ELF-1 (cell line): ENCODE measurements at places on chromosomes 3 and 15.

DNA sequence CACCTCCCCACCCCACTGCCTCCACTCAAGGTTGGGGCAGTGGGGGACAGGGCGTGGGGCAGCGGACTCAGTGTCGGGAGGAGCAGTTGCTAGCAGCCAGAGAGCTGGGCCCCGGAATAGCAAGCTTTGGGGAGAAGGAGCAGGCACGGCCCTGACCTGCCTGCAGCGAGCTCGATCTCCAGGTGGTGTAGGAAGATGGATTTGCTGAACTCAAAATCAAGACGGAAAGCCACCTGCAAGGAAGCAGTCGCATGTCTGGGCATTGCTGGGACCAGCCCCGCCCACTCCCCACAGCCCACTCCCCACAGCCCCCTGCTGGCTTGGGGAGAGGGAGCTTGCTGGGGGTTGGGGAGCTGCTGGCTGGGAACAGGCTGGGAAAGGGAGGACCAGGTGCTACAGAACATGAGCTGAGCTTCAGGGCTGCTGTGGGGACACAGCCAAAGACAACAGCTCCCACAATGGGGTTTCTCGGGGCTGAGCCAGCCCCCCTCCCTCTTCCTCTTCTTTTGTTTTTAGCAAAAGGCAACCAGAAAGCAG lies 38.0 kb downstream of the FEM1B start:
- no peak for DNase-seq

DNA sequence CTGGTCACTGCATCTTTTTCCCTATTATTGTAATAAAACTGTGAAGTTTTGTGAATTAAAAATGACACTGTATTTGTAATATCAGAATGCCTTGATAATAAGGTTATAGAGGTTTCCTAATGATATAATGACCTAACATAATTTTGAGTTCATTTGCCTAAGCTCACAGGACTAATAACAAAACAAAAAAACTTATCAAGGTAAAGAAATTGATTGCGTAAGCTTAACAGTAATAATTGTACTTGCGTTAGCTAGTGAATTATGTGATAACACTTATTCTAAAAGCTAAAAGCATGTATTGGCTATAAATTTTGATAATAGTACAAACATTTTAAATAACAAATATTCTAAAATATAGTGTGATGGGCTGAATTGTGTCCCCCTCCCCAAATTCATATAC lies 112.6 kb downstream of the LEKR1 start:
- no peak for DNase-seq

- no peak for DNase-seq
Observed at GRCh38 chr3:66795365-66795764, 202.7 kb upstream of the KBTBD8 start.

- peak; percentile 62 for DNase-seq
Observed at GRCh38 chr3:11643201-11643603, 513 bp downstream of the VGLL4 start.

- no peak for DNase-seq
Observed at GRCh38 chr3:157111518-157111917, 48.4 kb downstream of the CCNL1 start.

- peak; percentile 79 for DNase-seq
Observed at GRCh38 chr15:25783607-25784540, 79.3 kb downstream of the ATP10A start.

DNA sequence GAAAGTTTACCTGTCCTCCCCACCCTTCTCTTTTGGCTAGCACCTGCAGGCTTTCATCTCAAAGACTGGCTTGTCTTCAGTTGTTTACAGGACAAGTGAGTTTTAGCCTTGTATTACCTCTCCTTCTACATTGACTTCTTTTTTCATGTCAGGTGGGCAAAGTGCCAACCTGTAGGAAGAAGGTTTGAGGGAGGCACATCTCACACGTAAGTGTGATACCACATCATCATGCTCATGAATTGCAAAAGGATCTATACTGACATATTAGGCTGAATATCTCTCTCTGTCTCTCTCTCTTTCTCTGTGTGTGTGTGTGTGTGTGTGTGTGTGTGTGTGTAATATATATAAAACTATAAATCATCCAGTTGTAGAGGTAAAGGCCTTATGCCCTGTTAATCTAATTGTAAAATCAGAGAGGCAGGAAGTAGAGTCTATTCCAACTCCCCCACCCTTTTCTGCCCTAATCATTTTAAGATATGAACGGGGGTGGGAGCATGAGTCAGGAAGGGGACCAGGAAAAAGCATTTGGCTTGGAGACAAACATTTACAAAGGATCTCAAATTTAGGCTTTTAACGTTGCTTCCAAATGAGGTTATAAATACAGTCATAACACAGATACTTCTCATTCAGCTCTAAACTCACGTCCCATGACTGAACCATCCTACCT lies 107.0 kb upstream of the PFN2 start:
- DNase-seq, result no peak

DNA sequence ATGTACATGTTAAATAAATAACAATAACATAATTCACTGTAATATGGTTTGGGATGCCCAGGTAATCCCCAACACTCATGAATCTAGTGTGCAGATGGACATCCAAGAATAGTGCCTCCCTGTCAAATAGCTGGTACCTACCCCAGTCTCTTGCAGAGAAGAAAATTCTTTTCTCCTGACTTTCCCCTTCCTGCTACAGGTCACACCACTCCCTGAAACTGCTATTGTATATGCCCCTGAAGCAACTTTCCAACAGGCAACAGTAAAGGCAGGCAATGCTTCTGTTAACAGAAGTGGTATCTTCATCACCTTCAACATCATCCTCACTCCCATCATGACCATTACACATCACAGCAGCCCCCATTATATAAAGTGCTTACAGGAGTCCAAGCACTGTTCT lies 431.6 kb downstream of the MAGI1 start:
- DNase-seq, result no peak

- no peak for DNase-seq
Observed at GRCh38 chr15:52360229-52361203, 64.9 kb upstream of the MYO5C start.

- DNase-seq, result no peak
Observed at GRCh38 chr15:94052711-94053110, 178.7 kb upstream of the MCTP2 start.

DNA sequence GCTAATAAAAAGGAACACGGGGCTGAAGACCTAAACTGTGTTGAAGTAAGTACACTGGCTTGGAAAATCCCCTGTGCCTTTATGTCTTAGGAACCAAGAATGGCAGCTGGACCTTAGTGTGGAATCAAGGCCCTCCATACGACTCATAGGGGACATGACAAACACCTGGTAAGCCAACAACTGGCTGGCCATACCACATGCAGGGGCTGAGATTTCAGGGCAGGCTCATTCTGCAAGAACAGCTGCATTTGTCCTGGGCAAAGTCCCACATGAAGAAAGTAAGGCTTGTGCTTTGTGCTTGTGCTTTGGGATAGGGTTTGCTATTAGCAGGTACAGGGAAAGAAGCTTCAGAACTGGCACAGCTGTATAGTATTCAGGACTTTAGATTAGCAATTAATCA lies 18.0 kb downstream of the ETV5 start:
- no peak for DNase-seq

GRCh38 chr3:111080413-111080812 lies 8.8 kb downstream of the NECTIN3 start:
- DNase-seq, result no peak
